ENCODE measurements at places on chromosomes 16 and 17. TPM values are rescaled to one million over a fixed set of nuclear protein-coding genes. Genes with fewer than 3 reads are reported as not detected.
A peak's percentile ranks its signal among the peaks of the same experiment; 100 is the strongest.

The LRRC37A2 gene
- total RNA-seq, result 12.4 TPM

The DRG2 gene
- total RNA-seq, result 30.1 TPM

The P3H4 gene
- 19.1 TPM for total RNA-seq

The CCR7 gene
- total RNA-seq, result 1.6 TPM

The CTRB1 gene
- total RNA-seq, result not detected

The PRSS27 gene
- total RNA-seq, result 0.45 TPM

The FOXO3B gene
- total RNA-seq, result 2.2 TPM

The CYB5D1 gene
- total RNA-seq, result 9.8 TPM

The SLC16A6 gene
- 4.1 TPM for total RNA-seq

The AIPL1 gene
- total RNA-seq, result not detected

The KRT33B gene
- not detected for total RNA-seq

The TLCD2 gene
- total RNA-seq, result 7.3 TPM

- no peaks in the 10 kb centered on the region for H3K36me3 ChIP-seq
- no peak for DNase-seq
- no peak overlapping the region for H3K27ac ChIP-seq
- no peak overlapping the region for H3K4me3 ChIP-seq
Observed at GRCh38 chr17:29802246-29802645, 127.8 kb downstream of the SSH2 start.

- no peak for DNase-seq
- peaks cover 5% of the 10 kb centered on the region for H3K27me3 ChIP-seq
- H3K36me3 ChIP-seq, result no peaks in the 10 kb centered on the region
- H3K4me3 ChIP-seq, result no peak overlapping the region
Observed at GRCh38 chr17:81526662-81527571, 1.3 kb upstream of the FSCN2 start.

GRCh38 chr16:2155977-2156848 lies 631 bp downstream of the TRAF7 start:
- H3K4me3 ChIP-seq, result peak overlapping the region; percentile 49
- H3K4me1 ChIP-seq, result peaks cover 58% of the 10 kb centered on the region
- no peak for DNase-seq
- H3K36me3 ChIP-seq, result peaks cover 22% of the 10 kb centered on the region
- peak overlapping the region; percentile 67 for H3K27ac ChIP-seq
- no peaks in the 10 kb centered on the region for H3K27me3 ChIP-seq

DNA sequence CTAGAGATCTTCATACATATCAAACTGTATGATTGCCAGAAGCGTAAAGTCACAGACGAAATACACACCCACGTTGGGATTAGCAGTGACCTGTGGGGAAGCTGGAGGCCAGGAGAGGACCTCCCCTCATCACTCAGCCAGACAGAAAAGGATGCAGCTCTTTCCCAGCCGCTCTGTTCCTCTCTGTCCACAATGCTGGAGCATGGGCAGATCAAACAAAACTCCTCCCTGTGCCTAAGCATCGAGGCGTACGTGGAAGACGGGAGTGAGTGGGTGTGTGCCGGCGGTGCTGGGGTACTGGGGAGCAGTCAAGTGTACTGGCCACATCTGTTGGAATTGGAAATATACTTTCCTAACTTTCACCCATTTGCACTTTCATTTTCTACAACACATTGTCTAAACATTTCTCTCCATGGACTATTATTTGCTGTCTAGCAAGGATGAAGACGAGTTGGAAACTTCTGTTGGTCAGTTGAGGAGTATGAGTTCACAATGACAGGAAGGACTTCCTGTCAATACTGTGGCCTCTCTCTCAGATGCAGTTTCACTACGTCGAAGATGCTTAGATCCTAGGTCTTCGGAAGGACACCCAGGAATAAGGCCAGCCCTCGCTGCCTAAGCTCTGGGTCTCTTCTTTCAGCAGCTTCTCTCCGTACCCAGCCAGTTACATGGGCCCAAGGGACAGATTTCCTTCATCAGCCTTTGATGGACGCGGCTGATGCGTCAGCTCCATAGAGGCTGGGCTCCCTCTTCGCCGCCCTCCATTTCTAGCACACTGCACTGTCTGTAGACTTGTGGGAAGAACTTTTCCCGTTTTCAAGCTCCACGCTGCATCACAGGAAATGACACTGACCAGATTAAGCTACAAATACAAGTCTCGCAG lies 30.6 kb upstream of the ENDOV start:
- H3K4me1 ChIP-seq, result no peaks in the 10 kb centered on the region
- no peak overlapping the region for H3K27ac ChIP-seq
- H3K36me3 ChIP-seq, result peaks cover 9% of the 10 kb centered on the region

DNA sequence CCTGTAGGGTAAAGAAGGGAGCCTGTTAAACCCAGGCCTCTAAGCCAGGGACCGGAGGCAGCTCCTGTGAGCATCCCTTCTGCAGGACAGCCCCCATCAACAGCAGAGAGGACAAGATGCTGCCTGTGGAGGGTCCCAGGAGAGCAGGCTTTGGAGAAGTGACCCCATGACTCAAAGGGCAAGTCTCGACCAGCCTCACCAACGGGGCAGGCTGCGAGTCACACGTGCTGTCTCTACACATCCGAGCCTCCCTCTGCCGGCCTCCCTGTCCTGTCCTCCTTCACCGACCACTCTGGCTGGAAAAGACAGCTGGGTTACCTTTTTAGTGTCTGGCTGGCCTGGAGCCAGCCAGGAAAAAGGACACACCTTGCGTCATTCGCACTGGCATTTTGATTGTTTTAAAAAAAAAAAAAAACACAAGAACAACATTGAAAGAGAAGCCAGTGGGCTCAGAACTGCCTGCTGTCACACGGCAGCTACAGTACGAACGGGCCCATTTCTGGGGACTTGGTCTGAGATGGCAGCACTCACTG lies 74.5 kb upstream of the RCVRN start:
- peaks cover 26% of the 10 kb centered on the region for H3K4me1 ChIP-seq
- no peak for DNase-seq
- peaks cover 11% of the 10 kb centered on the region for H3K36me3 ChIP-seq
- no peak overlapping the region for H3K4me3 ChIP-seq

DNA sequence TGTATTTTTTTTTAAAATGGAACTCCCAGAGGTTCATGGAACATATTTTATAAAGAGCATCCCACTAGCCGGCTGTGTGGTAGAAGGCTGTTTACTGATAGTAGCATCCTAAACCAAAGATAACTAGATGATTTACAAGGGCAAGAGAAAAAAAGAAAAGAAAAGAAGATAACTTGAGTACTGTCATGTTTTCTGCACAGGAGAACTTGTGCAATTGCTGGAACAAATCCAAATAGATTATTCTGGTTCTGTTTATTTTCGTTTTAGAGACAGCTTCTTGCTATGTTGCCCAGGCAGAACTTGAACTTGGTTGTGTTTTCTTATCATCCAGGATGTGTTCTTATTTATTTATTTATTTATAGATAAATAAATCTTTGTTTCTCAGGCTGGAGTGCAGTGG lies 20.9 kb upstream of the PPM1D start:
- no peak for DNase-seq
- H3K36me3 ChIP-seq, result no peaks in the 10 kb centered on the region
- no peak overlapping the region for H3K27ac ChIP-seq
- no peak overlapping the region for H3K4me3 ChIP-seq

- H3K27me3 ChIP-seq, result no peaks in the 10 kb centered on the region
- H3K27ac ChIP-seq, result peak overlapping the region; percentile 42
- H3K36me3 ChIP-seq, result no peaks in the 10 kb centered on the region
Observed at GRCh38 chr16:24988593-24989338, 26.4 kb downstream of the ARHGAP17 start.

DNA sequence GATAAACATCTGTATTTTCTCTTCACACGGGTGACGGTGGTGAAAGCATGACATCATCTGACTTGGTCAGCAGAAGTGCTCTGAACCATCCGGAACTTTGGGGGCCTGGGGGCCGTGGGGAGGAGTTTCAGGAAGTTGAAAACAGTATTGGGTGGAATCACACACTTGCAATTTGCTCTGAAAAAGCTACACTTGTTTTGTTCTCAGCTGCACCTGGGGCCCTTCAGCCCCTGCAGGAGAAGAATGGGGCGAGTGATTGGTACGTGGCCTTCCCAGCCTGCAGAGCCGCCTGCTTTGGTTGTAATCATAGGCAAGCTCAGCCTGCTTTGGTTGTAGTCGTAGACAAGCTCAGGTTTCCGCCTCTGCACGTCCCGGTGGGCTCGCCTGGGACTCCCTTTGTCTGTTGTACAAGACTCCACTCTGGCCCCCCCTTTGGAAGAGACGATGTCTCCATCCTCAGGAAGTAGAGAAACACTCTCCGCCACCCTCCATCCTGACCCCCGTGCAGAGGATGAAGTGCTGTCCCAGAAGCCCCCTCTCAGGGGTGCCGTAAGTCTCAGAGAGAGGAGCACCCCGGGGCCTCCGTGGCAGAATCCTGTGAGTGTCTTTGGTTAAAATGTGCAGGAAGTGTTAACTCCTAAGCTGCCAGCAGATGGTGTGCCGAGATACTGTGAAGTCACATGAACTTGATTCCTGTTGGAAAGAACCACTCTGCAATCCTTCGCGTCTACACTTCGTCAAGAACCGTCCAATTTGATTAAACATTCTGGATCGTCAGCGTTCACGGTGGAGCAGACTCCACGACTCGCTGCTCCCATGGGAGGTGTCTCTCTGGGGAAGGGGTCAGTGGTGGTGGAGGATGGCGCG lies 5.4 kb downstream of the BANP start:
- H3K27ac ChIP-seq, result peak overlapping the region; percentile 62
- peaks cover 72% of the 10 kb centered on the region for H3K4me1 ChIP-seq
- no peaks in the 10 kb centered on the region for H3K27me3 ChIP-seq
- H3K36me3 ChIP-seq, result peaks cover 9% of the 10 kb centered on the region

GRCh38 chr17:49338883-49339282 lies 23.2 kb downstream of the ZNF652 start:
- H3K27me3 ChIP-seq, result no peaks in the 10 kb centered on the region
- H3K4me3 ChIP-seq, result no peak overlapping the region
- DNase-seq, result no peak
- no peaks in the 10 kb centered on the region for H3K36me3 ChIP-seq
- no peak overlapping the region for H3K27ac ChIP-seq
- H3K4me1 ChIP-seq, result no peaks in the 10 kb centered on the region

GRCh38 chr17:41844971-41845370 lies 7.3 kb downstream of the KLHL10 start:
- H3K4me1 ChIP-seq, result no peaks in the 10 kb centered on the region
- H3K27ac ChIP-seq, result no peak overlapping the region
- no peak overlapping the region for H3K4me3 ChIP-seq
- H3K27me3 ChIP-seq, result no peaks in the 10 kb centered on the region
- DNase-seq, result no peak

- peak overlapping the region; percentile 65 for H3K27ac ChIP-seq
- H3K36me3 ChIP-seq, result peaks cover 15% of the 10 kb centered on the region
- peaks cover 18% of the 10 kb centered on the region for H3K4me1 ChIP-seq
- H3K27me3 ChIP-seq, result no peaks in the 10 kb centered on the region
- no peak for DNase-seq
Observed at GRCh38 chr16:70703835-70704381, 18.1 kb upstream of the MTSS2 start.

DNA sequence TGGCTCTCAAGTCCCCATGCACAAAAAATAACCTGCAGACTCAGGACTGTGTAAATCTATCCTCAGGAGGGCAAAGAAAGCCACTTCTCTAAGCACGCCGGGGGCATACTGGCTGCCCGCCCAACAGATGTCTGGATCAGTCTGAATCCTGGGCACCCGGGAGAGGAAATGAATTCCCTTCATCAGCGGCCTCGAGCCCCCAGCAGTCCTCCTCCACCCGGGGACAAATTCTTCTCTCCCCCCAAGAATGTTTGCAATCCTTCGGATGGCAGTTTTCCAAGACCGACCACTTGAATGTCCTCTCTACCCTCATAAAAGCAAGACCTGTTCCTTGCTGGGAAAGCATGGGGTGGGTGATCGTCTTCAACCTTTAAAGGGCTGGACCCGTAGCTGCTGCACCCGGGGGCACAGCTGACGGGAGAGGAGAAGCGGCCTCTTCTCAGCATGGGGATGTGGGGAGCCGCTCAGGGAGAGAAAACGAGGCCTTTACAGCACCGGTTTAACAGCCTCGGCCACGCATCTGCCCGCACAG lies 9.4 kb upstream of the MAP2K3 start:
- H3K4me3 ChIP-seq, result peak overlapping the region; percentile 55
- DNase-seq, result no peak
- H3K27me3 ChIP-seq, result no peaks in the 10 kb centered on the region
- H3K27ac ChIP-seq, result peak overlapping the region; percentile 69
- H3K4me1 ChIP-seq, result peaks cover 17% of the 10 kb centered on the region
- H3K36me3 ChIP-seq, result no peaks in the 10 kb centered on the region

DNA sequence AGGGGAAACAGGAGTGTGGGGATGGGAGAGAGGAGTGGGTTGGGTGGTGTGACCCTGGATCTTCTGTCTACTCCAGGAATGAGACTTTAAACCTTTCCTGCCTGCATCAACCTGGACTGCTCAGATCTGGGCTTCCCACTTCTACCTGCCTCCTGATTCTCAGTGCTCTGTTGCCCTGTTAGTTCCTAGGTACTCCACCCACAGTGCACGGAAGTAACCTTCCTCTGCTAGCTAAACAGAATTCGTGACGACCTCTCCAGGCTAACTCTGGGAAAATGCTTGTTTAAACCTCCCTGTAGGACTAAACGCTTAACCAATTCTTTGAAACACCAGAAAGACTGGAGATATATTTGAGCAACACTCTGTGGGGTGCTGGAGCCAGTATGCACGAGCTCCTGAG lies 83.4 kb upstream of the CLEC3A start:
- DNase-seq, result no peak
- H3K27me3 ChIP-seq, result no peaks in the 10 kb centered on the region
- H3K4me3 ChIP-seq, result no peak overlapping the region
- no peaks in the 10 kb centered on the region for H3K4me1 ChIP-seq

GRCh38 chr17:68963958-68964357 lies 8.8 kb upstream of the ABCA8 start:
- DNase-seq, result no peak
- no peaks in the 10 kb centered on the region for H3K36me3 ChIP-seq
- H3K4me1 ChIP-seq, result no peaks in the 10 kb centered on the region
- H3K27me3 ChIP-seq, result no peaks in the 10 kb centered on the region
- H3K4me3 ChIP-seq, result no peak overlapping the region

DNA sequence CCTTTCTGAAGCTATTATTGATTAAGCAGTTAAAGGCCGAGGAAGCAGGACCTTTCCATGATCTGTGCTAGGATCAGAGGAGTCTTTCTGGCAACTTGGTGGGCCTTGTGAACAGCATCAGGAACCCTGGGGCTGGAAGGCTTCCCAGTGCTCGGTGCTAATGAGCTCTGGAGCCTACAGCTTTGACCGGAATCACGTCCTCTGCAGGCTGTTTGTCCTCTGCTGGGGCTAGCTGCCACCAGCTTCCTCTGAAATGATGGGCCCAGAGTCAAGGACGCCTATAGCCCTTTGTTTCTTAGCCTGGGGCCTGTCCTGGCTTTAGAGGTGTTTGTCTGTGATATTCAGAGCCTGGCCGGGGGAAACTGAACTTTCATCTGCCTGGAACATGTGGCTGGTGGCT lies 111.6 kb downstream of the SHISA9 start:
- no peak overlapping the region for H3K27ac ChIP-seq
- H3K4me1 ChIP-seq, result no peaks in the 10 kb centered on the region
- no peak for DNase-seq

DNA sequence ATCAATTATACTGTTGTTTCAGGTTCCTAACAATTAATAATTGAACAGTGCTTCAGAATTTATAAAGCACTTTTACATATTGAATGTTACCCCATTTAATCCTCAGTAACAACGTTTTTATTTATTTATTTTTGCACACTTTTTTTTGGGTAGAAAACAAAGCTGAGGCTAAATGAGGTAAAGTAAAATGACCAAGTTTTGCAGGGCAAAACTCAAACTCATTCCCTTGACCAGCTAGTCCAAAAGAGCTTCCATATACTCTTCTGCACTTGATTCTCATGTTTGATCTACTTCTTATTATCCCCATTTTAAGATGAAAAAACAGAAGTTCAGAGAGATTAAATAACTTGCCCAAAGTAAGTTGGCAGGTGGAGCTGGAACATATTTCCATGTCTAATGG lies 81.1 kb upstream of the NACA2 start:
- no peak for DNase-seq
- no peak overlapping the region for H3K27ac ChIP-seq
- no peaks in the 10 kb centered on the region for H3K27me3 ChIP-seq
- H3K4me1 ChIP-seq, result no peaks in the 10 kb centered on the region

Measured in left lung (tissue), 14 donors.